ENCODE measurements at places on chromosomes 1 and 21.
A peak's percentile ranks its signal among the peaks of the same experiment; 100 is the strongest.

- no peak overlapping the region for H3K4me3 ChIP-seq
- H3K27ac ChIP-seq = no peak overlapping the region
- no peak for DNase-seq
- no peaks in the 10 kb centered on the region for H3K36me3 ChIP-seq
Measured at GRCh38 chr21:44273046-44273445, 11.3 kb upstream of the DNMT3L start.

DNA sequence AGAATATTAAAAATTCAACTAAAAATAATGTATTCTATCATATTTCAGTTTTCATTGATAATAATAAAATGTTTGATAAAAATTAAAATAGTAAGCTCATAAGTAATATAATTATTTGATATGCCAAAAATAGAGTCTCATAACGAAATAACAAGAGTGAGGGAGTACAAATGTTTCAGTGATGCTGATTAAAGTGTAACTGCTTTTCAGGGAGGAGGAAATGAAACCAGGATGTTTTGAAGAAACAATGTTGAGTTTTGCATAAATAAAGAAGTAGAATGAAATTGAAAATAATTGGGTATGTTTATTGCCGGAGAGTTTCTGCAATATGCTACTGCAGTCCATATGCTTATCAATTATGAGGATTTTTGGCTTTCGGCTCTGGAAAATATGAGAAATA is 1159.8 kb upstream of the ADGRL2 start:
- no peaks in the 10 kb centered on the region for H3K27me3 ChIP-seq
- H3K4me3 ChIP-seq = no peak overlapping the region
- H3K27ac ChIP-seq = no peak overlapping the region
- H3K36me3 ChIP-seq = no peaks in the 10 kb centered on the region
- DNase-seq = no peak

- H3K27ac ChIP-seq = no peak overlapping the region
- DNase-seq = no peak
- no peaks in the 10 kb centered on the region for H3K27me3 ChIP-seq
Measured at GRCh38 chr1:173853074-173853473, 14.7 kb downstream of the GAS5 start.

GRCh38 chr1:154431586-154432373 is 26.6 kb downstream of the IL6R start:
- peak overlapping the region; percentile 95 for H3K27ac ChIP-seq
- H3K4me3 ChIP-seq = no peak overlapping the region

DNA sequence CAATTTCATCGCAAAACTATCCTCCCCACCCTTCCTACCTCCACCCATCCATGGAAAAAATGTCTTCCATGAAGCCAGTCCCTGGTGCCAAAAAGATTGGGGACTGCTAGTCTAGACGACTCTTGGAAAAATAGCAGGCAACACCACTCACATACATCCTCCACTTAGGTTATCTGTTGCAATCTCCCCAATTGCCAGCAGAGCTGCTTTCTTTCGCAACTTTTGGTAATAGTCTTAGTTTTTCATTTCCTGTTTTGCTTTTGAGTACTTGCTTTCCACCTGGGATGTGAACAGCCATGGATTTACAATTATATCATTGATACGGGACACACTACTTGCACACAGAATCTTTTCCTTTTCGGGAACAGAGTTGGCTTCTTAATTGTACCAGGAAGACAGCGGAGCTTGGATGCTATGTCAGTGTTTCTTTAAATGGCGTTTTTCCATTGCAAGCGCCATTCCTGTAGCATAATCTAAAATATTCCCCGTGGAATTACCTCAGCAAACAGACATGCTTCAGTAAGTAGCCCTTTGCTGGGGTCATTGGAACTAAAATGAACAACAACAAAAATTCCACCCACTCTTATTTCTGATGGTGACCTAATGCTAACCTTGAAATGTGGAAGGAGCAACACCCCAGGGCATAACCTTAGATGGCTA is 183.3 kb upstream of the ADGRL2 start:
- no peaks in the 10 kb centered on the region for H3K27me3 ChIP-seq
- DNase-seq = no peak
- H3K36me3 ChIP-seq = no peaks in the 10 kb centered on the region
- H3K27ac ChIP-seq = no peak overlapping the region

DNA sequence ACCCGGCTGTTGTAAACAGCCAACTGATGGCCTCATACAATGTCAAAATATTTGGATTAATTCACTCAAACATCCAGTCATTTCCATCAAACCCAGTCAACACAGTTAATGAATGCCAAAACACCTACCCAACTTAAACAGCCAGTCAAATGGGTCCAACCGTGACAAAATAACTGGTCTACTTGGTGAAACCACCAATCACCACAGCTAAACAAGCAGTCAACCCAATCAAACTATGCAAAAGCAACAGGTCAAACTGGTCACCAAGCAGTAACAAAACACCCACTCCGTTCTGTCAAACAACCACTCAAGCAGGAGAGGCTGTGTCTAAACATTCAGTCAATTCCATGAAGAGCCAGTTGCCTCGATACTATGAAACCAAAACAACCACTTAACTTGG is 119.2 kb downstream of the FOXD2 start:
- H3K4me3 ChIP-seq = no peak overlapping the region
- peaks cover 4% of the 10 kb centered on the region for H3K27me3 ChIP-seq
- no peak for DNase-seq
- no peak overlapping the region for H3K27ac ChIP-seq
- no peaks in the 10 kb centered on the region for H3K36me3 ChIP-seq
- H3K4me1 ChIP-seq = peaks cover 13% of the 10 kb centered on the region

DNA sequence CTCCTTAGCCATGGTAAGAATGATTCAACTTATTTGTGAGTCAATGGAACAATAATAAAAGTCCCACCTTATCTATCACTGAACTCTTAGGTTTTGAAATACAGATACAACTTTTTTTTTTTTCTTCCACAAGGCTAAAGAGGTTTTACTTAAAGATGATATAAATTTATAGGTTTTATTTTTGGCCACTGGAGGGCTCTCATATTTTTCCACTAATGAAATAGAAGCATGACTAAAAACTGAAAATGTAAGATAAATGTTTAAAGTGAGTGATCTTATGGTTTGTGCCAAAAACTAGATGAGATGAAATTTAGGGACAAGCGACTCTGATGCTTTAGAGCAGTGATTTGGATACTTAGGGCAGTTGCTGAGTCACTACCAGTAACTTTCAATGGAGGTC is 499.0 kb downstream of the NUF2 start:
- no peaks in the 10 kb centered on the region for H3K27me3 ChIP-seq
- H3K36me3 ChIP-seq = no peaks in the 10 kb centered on the region

GRCh38 chr1:85228972-85229371 is 28.2 kb upstream of the SYDE2 start:
- peaks cover 22% of the 10 kb centered on the region for H3K4me1 ChIP-seq
- no peak for DNase-seq
- H3K4me3 ChIP-seq = no peak overlapping the region
- no peak overlapping the region for H3K27ac ChIP-seq
- H3K27me3 ChIP-seq = no peaks in the 10 kb centered on the region

DNA sequence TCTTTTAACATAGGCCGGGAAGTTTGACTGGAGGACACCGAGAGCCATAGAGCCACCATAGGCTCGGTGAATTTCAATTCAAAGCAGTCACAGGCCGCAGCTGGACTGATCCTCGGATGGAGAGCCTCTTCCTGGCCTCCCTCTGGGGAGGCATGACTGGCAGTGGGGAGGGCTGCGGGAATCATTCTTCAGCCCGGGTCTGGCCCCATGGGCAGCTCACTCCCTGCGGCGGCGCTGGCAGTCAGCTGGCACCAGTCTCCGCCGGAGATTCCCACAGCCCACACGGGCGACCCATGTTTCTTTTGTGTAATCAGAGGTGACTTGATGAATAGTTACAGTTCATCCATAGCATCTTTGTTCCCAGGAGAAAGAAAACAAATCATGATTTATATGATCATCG is 10.6 kb downstream of the ESPN start:
- no peak for DNase-seq
- no peaks in the 10 kb centered on the region for H3K4me1 ChIP-seq
- no peaks in the 10 kb centered on the region for H3K36me3 ChIP-seq

- no peaks in the 10 kb centered on the region for H3K27me3 ChIP-seq
- H3K36me3 ChIP-seq = no peaks in the 10 kb centered on the region
- H3K4me1 ChIP-seq = no peaks in the 10 kb centered on the region
- DNase-seq = no peak
- H3K27ac ChIP-seq = no peak overlapping the region
- no peak overlapping the region for H3K4me3 ChIP-seq
Measured at GRCh38 chr1:98704474-98704873, 43.0 kb downstream of the SNX7 start.
